Head of caudate nucleus (tissue), 42 donors: ENCODE measurements at places on chromosomes 12 and 14.

- DNase-seq = peak; percentile 59
Observed at GRCh38 chr12:67025543-67026114, 243.5 kb upstream of the CAND1 start.

DNA sequence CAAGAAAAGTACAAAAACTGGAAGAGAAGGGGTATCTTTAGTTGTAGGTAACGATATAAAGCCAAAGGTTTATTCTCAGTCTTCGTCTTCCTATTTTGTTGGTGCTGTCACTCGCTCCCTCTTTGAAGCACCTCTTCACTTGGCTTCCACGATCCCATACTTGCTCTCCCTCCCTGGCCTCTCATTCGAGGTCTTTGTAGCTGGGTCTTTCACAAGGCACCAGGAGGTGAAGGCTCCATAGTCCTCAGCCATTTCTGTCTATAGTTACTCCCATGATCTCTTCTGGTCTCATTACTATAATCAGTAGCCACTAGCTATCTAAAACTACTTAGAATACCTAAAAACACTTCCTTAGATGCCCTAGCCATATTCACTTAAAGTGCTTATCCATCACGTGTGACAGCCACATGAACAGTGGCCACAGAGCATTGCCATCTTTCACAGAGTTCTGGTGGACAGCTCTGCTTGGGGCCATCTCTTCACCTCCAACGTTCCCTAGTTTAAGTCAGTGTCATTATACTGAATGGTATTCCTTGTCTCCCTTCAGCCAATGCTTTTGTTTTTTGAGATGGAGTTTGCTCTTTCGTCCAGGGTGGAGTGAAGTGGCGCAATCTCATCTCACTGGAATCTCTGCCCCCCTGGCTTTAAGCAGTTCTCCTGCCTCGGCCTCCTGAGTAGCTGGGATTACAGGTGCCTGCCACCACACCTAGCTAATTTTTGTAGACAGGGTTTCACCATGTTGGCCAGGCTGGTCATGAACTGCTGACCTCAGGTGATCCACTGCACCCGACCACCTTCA lies 57.1 kb downstream of the ATP2A2 start:
- DNase-seq = no peak

- DNase-seq = no peak
Observed at GRCh38 chr12:106919910-106920544, 35.7 kb upstream of the TMEM263 start.

DNA sequence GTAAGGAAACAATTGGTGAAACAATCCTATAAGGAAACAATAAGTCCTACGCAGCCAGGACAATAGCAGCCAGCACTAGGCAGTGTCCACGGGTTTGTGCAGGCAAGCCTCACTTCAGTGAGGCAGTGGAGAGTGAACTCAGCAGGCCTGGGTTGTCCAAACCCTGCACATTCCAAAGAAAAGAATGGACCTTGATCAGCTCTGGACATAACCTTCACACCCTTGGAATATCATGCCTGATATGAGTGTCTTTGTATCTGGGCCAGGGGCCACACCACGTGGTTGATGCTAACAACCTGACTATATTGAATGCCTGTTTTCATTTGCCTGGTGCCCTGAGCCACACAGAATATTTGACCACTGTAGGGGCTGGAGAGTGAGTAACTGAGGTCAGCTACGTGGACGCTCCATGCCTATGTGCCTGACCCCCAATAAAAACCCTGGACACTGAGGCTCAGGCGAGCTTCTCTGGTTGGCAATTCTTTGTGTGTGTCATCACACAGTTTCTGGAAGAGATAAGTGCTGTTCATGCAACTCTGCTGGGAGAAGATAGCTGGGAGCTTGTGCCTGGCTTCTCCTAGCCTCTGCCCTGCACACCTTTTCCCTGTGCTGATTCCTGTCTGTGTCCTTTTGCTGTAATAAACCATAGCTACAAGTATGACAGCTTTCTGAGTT lies 81.4 kb upstream of the NCOR2 start:
- no peak for DNase-seq

- DNase-seq = no peak
Observed at GRCh38 chr12:10136637-10137205, 6.7 kb upstream of the CLEC7A start.
